Gastroesophageal sphincter (tissue), 4 donors: ENCODE measurements at places on chromosomes 5 and 9.

- ATAC-seq: no peak
Measured at GRCh38 chr9:105131981-105132380, 112.5 kb upstream of the SLC44A1 start.

DNA sequence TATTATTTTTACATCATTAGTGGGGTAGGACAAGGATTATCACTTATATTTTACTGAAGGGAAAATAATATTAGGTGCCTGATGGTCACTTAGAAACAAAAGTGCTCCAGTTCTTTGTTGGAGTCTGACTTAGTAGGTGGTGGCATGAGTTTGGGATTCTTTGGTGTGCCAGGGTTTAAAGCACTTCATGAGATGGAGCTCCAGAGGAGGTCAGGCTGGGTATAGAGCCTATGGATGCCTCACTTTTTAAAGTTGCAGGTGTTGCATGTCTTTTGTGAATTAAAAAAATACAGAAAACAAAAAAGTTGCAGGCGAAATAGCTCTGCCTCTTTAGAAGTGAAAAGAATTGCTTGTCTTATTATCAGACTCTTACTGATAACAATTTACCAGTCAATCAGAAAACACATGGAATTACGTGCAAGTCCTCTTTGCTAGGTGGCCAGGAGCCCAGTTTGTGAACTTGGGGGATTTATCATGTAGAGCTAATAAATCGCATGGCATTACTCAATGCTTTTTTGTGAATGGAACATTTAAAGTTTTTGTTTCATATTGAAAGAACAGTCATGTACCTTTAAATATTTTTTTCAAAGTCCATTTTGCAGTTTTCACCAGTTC is 1.6 kb downstream of the ITK start:
- no peak for ATAC-seq

GRCh38 chr5:172529896-172530295 is 75.6 kb upstream of the SH3PXD2B start:
- no peak for ATAC-seq

DNA sequence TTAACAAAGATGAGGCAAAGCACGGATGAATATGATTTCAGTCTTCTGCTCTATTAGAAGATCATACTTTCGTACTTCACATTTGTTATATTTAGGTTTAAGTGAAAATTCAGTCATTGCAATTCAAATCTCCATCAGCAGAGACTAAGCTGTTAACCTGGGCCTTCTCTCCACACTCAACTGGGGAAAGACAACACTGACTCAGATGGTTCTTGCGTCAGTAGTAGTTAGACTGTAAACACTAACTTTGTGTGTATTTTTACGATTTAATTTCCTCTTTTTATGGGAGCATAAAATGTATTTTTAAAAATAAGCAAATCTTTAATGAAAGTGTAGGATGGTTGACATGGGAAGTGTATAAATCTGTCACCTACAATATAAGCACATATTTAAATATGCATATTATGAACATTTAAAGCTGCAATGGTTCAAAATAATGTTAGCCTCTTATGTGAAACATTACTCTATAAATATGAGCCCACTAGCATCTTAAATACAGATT is 42.7 kb upstream of the ZNF608 start:
- no peak for ATAC-seq

DNA sequence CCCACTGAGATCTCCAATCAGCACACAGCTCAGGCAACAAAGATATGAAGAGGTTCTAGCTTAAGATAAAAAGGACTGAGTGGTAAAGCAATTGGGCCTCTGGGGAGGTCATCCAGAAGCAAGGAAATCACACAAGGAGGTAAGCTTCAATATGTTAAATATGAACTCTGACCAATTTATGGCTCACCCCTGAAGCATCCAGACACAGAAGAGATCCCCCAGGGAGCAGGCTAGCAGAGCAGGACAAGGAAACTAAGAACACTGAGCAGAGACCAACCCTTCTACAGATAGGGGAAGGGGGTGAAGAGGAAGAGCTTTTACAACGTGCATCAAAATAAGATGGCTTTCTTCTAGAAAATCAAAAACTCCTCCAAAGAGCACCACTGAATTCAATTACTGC is 616.2 kb downstream of the DNAH5 start:
- ATAC-seq: no peak

- ATAC-seq: no peak
Measured at GRCh38 chr9:78767490-78767889, 470.6 kb downstream of the PSAT1 start.

- no peak for ATAC-seq
Measured at GRCh38 chr5:25224316-25224982, 579.7 kb upstream of the CDH10 start.

GRCh38 chr5:156149213-156149612 is 177.8 kb upstream of the SGCD start:
- no peak for ATAC-seq

DNA sequence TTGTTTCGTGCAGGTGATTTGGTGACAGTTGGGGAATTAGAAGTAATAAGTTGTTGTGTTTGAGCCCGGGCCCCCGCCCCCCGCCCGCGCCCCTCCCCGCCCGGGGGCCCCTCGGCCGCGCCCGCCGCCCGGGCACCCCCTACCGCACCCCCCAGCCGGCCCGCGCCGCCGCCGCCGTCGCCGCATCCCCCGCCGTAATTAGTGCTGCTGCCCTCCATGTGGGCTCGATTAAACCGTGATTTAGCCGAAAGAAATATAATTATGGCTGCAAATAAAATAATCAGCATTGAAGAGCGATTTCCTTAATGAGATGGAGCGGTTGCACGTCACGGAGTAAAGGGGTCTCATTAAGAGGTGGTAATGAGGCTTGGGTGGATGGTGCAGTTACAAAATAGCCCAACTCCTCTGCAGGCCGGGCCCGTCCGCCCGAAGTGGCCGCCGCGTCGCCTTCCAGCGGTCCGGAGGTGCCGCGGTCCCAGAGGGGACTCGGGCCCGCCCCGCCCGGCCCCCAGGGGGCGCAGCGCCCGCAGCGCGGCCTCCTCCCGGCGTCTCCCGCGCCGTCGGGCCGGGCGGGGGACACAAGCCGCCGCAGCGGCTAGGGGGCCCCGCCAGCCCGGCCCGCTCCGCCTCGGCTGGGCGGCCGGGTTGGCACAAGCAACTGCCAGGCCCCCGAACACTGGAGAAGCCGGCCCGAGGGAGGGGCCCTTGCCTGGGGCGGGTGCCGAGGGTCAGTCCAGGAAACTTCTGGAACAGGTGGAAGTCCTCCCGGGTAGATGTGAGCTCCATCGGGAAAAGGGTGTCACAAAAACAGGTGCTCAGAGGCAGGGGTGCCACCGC is 6.9 kb upstream of the OTP start:
- peak; percentile 70 for ATAC-seq

GRCh38 chr5:62142351-62142750 is 163.7 kb upstream of the KIF2A start:
- ATAC-seq: no peak

DNA sequence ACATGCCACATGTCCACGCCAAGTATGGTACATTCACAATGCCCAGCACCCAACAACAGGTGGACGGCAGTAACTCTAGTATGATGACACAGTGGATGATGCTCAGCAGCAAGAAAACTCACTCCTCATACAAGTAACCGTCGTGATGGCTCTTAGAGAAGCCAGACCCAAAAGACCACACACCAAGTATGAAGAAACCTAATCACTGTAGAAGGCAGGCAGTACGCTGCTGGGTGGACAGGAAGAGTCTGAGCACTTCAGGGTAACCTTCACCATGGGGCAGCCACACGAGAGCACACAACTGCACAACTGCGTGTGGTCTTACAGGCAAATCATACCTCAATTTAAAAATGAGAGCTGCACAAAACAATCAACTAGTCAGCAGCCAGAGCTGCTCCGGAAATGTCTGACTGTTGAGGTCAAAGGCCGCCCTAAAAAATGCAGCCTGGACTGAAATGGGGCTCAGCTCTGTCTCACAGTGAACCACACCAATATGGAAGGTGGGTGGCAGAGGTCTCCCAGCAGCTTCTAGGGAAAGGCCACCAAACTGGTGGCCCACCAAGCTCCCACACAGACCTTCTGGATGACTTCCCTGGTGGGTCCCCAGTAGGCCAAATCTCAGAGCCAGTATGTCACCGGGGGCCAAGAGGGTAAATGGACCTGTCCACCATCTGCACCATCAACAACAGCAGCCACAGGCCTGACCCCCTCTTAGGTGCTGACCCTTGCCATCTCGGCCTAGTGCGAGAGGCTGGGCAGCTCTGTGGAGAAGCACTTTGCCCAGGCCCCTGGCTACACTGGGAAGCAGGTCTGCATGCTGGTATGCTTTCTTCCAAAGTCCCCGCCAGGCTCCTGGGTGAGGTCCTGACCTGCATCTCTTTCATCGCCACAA is 17.8 kb downstream of the BICD2 start:
- no peak for ATAC-seq

GRCh38 chr5:73215891-73216610 is 43.1 kb downstream of the TMEM174 start:
- ATAC-seq: peak; percentile 98

GRCh38 chr9:91101611-91102168 is 260.0 kb downstream of the AUH start:
- no peak for ATAC-seq
